Renal pelvis (tissue), 12 donors: ENCODE measurements at places on chromosomes 11 and 22. TPM values are rescaled to one million over a fixed set of nuclear protein-coding genes. Genes with fewer than 3 reads are reported as not detected.

DNA sequence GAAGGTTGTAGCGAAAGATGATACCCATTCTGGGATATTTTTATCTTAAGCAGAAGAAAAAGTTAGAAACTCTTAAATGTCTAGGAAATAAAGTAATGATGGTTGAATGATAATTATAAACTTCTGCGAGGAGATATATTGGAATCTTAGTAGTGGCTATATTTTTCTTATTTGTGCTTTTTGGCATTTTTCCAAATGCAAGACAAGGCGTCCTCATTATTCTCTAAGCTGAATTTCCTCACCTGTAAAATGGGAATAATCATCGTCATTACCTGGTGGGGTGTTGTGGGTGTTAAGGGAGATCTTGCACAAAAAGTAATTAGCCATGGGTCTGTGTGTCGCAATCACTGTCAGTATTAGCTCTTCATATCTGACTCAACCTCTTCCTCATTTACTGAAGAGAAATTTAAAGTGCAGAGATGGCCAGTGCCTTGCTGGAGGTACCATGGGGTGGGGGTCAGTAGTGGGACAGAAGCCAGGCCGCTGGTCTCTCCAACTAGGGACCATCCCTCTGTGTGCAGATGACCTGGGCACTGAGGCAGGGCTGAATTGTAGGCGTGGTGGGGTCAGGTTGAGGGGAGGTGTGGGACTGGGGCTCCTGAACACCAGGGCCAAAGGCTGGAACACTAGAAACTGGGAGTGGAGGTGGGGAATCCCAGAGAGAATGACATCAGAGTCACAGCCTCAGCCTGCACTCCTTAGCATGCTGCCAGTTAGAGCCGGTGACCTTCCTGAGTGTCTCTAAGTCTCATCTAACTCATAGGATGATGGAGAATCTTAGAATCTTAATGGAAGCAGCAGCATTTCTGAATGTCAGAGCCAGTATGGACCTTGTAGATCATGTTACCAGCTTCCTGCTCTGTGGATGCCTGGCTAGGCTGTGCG lies 4.1 kb downstream of the PITPNM1 start:
- no peak for DNase-seq

PANX3 gene
- not detected for polyA plus RNA-seq

DNA sequence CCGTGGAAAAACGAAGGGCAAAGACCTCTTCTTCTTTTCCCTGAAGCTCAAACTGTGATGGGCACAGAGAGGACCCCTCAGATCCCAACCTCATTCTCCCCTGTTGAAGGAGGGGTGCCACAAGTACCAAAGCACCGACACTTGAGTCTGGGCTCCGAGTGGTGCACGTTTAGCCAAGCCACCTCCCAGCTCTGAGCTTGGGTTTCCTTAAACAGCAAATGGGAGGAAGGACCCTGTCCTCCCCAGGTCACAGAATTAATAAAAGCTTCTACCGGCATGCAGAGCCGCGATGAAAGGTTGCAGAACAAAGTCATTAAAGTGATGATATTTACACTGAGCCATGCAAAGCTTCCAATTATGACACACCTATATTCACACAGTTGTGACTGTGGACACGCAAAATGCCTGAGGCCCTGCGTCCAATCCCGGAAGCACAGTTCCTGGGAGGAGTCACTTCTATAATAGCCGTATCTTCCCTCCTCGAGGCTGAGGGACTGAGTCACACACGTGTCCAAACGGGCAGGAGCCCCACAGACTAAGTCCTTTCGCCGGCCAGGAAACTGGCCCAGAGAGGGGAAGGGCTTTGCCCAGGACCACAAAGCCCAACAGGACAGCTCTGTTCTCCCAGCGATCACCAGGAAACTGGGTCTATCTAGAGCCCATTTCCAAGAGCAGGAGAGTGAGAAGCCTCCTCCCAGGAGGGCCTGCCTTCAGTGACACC lies 922 bp upstream of the CSNK1E start:
- no peak for DNase-seq

MYO18B gene
- 0.16 TPM for polyA plus RNA-seq

DNA sequence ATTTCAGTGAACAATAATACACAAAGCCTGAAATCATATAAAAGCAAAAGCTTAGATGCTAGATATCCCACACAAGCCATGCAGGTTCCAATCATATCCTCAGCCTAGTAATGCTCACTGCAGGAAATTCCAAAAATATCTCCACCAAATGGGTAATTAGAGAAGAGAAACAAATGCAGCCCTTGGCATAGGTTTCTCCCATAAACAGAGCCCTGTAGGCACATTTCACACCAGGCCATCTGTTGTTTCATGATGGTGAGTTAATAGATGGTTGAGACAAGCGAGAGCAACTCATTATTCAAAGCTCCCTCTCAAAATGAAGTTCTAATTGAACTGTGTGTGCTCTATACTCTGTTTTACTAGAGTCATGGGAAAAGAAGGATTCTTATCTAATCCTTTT lies 154.6 kb upstream of the TRPC6 start:
- DNase-seq = no peak

B4GALNT4 gene
- 77.7 TPM for polyA plus RNA-seq
